Activated T-cell treated with anti-CD3 and anti-CD28 coated beads, Interleukin-2, amount 50 U/mL, for 1 hour (primary cell): ENCODE measurements at places on chromosomes 6 and 20.
A peak's percentile ranks its signal among the peaks of the same experiment; 100 is the strongest.

DNA sequence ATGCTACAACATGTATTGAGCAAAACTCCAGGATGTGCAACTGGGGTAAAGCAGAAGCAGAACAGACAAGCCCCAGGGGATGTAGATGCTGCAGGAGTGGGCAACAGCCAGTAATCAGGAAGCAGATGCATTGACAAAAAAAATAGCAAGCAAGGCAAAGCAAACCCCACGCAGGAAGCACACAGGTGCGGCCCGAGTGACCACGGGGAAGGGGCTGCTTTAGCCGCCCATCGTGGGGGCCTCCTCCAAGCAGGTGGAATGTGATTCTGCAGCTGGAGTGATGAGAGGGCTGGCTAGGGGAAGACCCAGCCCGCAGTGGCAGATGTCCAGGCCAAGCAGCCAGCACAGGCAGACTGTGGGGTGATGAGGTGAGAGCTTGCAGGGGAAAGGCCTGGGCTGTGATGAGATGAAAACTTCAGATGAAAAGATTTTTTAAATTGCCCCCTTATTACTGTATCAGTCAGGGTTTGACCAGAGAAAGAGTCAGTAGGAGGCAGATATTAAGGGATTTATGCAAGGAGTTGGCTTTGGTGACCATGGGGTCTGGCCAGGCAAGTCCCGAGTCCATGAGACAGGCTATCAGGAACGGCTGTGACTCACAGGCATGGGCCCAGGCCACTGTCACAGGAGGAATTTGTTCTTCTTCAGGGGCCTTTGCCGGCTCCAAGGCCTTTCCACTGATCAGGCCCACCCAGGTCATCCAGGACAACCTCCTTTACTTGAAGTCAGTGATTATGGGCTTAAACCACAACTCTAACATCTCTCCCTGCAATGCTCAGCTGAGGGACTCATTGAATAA is 207.6 kb downstream of the ANKRD60 start:
- DNase-seq, result no peak

DNA sequence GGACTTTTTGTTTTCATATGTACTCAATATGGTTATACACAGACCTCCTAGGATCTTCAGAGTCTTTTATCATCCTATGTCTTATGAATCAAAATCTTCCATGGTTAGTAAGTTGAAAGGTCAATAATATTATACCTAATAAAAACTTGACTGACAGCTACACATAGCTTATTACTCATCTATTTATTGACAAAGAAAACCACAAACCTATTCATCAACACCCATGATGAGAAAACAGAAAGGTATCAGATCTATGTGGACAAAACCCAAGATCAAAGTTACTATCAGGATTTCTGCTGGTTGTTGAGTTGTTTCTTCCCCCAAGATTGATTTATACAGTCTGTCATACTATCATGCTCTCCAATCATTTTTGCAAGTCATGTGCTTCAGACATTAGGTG is 460.1 kb upstream of the MANEA start:
- DNase-seq, result no peak

DNA sequence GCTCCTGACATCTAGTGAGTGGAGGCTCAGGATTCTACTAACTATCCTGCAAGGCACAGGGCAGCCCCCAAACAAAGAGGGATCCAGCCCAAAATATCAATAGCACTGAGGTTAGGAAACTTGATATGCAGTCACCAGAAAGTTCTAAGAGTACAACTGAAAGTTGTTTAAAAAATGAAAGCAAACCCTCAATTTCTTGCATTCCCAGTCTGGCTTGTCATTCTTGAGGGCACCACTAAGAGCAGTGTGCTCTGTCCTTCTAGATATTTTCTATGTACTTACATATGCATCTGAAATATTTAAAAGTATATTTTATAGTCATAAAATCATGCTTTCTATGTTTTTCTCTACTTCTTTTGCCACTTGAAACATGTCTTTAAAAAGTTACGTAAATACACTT is 35.9 kb downstream of the CST8 start:
- no peak for DNase-seq

GRCh38 chr6:122610690-122611455 is 668 bp downstream of the PKIB start:
- peak; percentile 19 for DNase-seq

GRCh38 chr6:42937548-42938427 is 8.5 kb downstream of the CNPY3 start:
- DNase-seq, result no peak

GRCh38 chr6:136566007-136566487 is 15.8 kb upstream of the MAP7 start:
- no peak for DNase-seq

- DNase-seq, result no peak
These were observed 25.6 kb downstream of the WRNIP1 start for GRCh38 chr6:2790588-2791449.

GRCh38 chr6:31830886-31831335 is 3.4 kb downstream of the HSPA1B start:
- no peak for DNase-seq

DNA sequence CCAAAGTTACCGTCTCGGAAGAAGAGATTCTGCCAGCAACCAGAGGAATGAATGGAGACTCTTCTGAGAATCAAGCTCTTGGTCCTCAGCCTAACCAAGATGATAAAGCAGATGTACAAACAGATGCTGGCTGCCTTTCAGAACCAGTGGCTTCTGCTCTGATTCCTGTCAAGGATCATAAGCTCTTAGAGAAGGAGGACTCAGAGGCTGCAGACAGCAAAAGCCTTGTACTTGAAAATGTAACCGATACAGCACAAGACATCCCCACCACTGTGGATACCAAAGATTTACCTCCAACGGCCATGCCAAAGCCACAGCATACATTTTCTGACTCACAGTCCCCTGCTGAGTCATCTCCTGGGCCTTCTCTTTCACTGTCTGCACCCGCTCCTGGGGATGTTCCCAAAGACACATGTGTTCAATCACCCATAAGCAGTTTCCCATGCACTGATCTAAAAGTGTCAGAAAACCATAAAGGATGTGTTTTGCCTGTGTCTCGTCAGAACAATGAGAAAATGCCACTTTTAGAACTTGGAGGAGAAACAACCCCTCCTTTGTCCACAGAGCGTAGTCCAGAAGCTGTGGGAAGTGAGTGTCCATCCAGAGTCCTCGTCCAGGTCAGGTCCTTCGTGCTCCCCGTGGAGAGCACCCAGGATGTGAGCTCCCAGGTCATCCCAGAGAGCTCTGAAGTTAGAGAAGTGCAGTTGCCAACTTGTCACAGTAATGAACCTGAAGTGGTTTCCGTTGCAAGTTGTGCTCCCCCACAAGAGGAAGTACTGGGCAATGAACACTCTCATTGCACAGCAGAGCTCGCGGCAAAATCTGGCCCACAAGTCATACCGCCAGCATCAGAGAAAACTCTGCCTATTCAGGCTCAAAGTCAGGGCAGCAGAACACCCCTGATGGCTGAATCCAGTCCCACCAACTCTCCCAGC is 109.6 kb downstream of the RTN4IP1 start:
- DNase-seq, result peak; percentile 72

- peak; percentile 46 for DNase-seq
These were observed 671 bp downstream of the E2F1 start for GRCh38 chr20:33685328-33686099.

GRCh38 chr6:41649596-41649995 is 11.3 kb downstream of the MDFI start:
- no peak for DNase-seq

DNA sequence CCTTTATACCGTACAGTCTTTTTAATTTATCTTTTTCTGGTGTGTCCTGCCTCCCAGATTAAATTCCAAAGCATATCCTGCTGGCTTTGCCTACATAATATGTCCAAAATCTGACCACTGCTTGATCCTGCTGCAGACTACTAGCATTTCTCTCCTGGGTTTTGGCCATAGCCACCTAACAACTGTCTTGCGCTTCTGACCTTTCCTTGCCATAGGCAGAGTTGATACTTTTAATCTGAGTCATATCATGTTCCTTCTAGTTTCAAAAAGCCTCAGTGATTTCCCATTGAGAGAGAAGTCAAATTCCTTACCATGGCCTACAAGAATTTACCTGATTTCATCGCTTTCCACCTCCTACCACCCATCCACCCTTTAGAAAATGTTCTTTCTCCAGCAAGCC is 104.8 kb downstream of the BCKDHB start:
- DNase-seq, result no peak

GRCh38 chr6:134415194-134415593 is 97.3 kb upstream of the SGK1 start:
- no peak for DNase-seq

DNA sequence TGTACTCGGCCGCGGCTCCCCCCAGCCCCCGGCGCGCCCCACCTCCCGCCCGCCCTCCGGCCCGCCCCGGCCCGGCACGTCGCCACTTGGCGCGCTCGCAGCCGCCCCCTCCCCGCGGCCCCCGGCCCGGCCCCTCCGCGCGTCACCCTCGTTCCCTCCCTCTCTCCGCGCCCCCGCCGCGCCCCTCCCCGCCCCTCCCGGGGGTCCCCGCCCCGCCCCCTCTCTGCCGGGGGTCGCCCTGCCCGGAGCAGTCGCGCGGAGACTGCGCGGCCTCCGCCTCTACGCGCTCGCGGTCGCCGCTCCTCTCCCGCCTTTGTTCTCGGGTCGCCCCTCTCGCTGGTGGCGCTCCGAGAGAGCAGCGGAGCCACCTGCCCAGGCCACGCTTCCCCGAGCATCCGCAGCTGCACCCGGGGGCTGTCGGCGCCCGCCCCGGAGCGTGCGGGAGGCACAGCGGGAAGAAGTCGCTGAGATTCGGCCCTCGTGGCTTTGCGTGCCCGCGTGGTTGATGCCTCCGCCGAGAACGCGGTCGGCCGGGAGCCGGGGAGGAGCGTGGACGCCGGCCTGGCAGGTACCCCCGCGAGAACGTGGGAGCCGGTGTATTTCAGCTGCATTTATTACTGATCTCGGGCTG is at the start of gene PHF10:
TSS of gene PHF10 (minus strand) at position 7 of the 631 bp plus-strand sequence. CDS start 569 bp downstream, outside the sequence.
- peak; percentile 77 for DNase-seq

DNA sequence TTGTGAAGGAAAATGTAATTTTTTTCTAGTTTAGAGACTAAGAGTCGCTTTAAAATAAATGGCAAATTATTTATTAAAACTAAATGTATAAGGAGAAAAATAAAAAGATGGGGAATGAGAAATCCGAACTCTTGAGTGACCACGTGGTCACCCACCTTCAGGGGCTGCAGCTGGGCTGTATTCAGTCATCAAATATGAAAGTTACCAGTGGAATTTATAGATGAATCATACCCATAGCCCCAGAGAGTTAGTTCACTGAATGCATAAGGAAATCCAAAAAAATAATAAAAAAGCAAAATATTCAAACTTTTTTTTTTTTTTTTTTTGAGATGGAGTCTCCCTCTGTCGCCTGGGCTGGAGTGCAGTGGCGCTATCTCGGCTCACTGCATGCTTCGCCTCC is 947.7 kb upstream of the ADGRB3 start:
- DNase-seq, result no peak

DNA sequence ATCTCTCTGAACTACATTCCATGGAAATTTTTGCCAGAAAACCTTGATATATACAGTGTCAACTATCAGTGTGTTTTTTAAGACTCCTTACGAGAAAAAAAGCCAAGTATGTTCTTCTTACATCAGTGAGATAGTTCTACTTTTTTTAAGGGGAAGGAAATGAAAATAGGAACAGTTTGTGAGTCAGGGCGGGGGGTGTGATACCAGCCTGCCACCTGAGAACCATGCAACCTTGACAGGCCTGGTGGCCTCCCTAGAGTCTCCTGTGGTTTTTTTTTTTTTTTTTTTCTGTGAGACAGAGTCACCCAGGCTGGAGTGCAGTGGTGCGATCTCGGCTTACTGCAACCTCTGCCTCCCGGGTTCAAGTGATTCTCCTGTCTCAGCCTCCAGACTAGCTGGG is 96.3 kb upstream of the GCM1 start:
- no peak for DNase-seq

DNA sequence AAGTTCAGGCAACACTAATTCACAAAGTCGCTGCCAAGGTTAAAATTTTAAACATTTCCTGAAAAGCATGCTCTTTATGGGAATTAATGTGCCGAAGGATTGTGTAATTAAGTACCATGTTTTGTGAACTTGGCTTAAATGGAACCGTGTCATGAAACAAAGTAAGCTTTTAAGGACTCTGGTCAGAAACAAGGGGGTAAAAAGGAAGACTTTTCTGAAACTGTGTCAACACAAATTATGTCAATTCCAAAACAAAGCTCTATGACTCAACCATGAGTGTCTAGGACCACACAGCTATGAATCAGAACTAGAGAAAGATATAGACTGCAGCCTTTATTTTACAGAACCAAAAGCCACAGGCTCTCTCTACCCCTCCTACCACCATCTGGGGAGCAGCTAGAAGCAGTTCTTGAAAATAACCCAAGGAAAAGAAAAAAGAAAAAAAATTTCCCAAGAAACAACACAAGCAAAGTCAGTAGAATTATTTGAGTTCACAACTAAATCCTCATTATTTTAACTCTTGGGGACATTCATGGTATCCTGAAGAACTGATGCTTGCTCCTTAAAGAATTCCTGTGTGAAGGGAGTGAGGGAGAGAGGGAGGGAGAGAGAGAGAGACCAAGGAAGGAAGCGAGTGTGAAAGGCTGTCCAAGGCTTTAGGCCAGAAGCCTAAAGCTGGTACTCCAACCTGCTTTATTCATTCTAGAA is 81.9 kb downstream of the ZMYND8 start:
- no peak for DNase-seq

DNA sequence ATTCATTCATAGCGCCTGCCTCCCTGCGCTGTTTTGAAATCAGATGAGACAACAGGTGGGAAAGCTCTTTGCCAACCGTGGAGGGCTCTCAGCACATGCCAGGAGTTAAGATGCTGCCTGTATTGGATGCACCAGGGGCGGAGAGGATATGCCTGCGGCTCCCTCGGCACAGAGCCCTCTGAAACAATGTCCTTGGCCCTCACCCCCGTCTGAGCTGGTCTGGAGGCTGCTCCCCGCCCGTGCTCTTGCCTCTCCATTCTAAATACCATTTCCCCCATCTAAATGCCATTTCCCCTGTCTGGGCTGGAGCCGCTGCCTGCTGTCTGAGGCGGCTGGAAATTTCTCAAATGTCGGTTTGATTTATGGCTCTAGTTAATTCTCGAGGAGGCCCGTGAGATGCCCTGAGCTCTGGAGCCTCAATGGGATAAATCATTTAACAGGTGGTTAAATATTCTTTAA is 50.8 kb upstream of the MLN start:
- DNase-seq, result no peak

- no peak for DNase-seq
These were observed 229.3 kb downstream of the SYNDIG1 start for GRCh38 chr20:24698706-24699206.

GRCh38 chr6:10791673-10792072 is 44.1 kb downstream of the TMEM14B start:
- no peak for DNase-seq

DNA sequence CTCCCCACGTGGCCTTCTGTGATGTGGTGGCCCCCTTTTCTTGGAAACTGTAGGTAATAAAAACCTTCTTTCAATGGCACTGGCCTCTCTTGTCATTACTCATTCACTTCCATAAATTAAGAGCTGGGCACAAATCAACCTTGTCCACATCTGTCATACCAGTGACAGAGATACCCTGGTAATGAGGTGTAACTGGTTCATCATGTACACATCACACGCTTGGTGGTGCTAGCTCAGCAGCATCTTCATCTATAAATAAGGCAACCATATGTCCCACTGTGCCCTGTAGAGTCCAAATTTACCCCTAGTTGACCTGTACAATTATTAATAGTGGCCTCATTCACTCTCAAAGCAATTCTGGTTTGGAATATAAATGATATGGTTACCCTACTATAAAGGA is 245.6 kb downstream of the HIVEP2 start:
- DNase-seq, result no peak

- DNase-seq, result no peak
These were observed 1.3 kb downstream of the MAS1 start for GRCh38 chr6:159892053-159892452.
